ENCODE measurements at places on chromosomes 13 and 19.

- DNase-seq: no peak
Measured at GRCh38 chr19:40157059-40157458, 34.2 kb upstream of the MAP3K10 start.

- no peak for DNase-seq
Measured at GRCh38 chr19:31254180-31254551, 95.1 kb downstream of the TSHZ3 start.

GRCh38 chr13:59384154-59384553 is 779.6 kb downstream of the DIAPH3 start:
- no peak for DNase-seq

GRCh38 chr19:6362351-6362801 is 1.0 kb downstream of the CLPP start:
- peak; percentile 17 for DNase-seq

GRCh38 chr13:77853703-77854102 is 64.9 kb downstream of the EDNRB start:
- DNase-seq: no peak

- DNase-seq: peak; percentile 82
Measured at GRCh38 chr19:5961969-5962945, 15.7 kb downstream of the RANBP3 start.

DNA sequence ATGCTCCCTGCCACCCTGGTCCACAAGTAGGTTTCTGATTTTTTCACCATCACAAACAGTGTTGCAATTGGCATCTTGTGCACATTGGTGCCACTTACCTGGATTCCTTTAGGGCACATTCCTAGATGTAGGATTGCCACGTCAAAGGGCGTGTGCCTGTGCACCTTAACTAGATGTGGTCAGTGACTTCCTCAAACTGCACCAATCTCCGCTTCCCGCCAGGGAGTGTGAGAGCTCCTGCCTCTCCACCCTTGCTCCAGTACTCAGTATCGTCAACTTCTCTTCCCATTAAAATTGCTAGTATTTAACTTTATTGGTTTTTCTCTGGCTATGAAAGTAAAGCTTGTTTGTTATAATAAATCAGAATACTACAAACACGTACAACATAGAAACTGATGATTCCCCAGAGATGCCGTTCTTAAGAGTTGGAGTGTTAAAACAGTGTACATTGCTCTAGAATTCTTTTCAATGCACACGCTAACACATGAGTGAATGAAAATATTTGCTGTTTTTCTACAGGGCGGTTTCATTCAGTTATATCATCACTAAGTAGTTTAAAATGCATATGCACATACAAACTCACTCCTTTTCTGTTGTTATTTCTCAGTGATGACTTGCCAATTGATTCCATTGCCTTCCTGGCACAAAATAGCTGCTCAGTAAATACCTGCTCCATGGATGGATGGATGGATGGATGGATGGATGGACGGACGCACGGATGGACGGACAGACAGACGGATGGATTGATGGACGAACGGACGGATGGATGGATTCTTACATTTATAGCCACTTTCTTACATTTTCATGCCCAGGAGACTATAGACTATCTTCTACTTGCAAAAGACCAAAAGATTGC is 23.4 kb downstream of the CCNE1 start:
- DNase-seq: no peak

DNA sequence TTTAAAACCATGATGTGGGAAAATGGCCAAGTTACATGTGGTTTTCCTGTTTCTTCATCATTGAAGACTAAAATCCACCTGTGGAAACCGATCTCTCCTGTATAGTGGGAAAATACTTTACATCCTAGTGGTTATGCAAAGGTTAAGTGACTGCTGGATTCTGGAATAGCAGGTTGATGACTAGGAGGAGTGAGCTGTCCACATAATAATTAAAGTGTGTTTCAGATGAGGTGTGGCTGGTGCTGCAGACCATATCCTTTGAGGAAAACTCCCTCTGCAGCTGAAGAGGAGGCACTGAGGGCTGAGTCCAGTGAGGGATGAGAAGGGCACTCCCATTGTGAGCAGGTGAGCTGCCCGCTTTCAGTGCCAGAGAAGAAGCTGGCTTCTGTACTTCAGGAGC is 43.2 kb downstream of the DCLK1 start:
- DNase-seq: no peak

DNA sequence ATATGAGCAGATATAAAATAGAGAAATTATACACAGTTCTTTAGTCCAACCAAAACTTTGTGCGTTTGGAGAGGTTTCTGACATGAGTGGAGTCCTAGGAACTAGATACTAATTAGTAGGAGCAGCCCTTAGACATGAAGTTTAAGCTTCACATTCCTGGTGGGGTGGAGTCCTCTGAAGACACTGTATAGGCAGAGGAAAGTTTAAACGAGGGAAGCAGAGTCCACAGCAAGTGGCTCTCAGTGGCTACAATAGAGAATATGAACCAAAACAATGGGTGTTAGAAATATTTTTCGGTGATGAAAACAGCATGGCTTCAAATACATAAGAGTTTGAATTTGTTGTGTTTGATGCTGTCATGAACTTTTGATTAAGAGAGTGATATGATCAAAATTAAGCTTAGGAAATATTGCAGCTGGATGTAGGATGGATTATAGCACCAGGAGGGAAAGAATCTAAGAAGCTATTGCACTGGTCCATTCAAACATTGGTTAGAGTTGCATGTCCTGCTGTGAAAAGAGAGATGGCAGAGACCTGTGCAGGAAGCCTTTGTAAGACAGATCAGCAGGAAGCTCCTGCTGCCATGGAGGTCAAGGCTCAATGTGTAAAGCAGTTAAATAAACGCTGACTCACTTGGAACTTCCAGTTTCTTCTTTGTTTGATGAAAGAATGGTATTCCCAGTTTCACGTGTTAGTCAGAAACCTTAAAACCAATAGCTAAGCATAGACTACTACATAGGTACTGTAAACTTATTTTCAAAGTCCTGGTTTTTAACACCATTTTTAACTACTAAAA is 175.2 kb downstream of the TDRD3 start:
- DNase-seq: no peak

DNA sequence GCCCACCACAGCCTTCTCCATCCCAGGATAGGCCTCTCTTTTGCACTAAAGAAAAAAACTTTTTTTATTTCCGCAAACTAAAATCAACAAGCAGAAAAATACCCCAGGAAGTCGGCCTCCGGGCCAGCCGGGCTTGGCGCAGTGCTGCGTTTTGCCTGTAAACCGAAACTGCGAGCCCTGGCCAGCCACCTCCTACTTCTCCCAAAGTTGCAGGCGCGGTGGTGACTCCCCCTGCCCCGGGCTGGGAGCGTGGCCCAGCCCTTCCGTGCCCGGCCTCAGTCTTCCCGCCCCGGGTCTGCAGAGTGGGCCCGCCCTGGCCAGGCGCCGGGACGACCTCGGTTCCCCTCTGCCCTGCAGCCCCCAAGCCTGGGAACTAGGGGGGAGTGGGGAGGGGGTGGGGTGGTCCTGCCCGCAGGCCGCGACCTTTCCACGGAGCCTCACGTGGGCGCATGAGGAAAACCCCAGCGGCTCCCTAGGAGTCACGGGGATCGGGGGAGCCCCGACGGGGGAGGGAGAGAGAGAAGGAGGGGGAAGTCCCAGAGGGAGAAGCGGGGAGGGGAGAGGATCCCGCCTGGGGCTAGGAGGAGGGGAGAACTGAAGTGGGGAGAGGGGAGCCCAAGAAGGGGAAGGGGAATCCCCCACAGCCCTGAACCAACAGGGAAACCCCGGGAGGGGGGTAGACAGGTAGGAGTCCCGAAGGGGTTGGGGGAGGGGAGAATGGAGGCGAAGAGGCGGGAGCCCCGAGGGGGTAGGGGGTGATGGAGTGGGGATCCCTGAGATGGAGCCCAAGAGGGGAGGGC is 3.0 kb downstream of the GADD45B start:
- DNase-seq: peak; percentile 78

GRCh38 chr13:63979951-63980350 is 2564.3 kb upstream of the PCDH20 start:
- no peak for DNase-seq

DNA sequence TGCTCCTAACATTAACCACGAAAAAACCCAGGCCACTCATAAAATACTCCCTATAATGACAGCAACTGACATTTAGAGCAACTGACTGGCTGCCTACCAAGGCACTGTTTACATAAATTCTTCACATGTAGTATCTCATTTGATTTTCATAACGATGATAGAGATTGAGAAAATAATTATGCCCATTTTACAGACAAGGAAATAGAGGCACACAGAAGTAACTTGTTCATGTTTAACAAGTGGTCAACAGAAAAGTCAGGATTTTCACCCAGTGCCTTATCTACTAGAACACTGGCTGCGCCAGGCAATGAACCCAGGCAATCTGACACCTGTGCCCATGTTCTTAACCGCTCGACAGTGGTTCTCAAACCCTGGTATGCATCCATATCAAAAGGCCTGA is 6.3 kb downstream of the ZNF45 start:
- DNase-seq: no peak

Data from CD4-positive, alpha-beta T cell treated with Interleukin-1 beta for 1 hour (primary cell).